ENCODE measurements at places on chromosomes 12 and 14.

GRCh38 chr12:25979059-25979458 is 20.6 kb downstream of the RASSF8 start:
- DNase-seq, result no peak

- DNase-seq, result no peak
Observed at GRCh38 chr12:92464911-92465310, 237.9 kb upstream of the PLEKHG7 start.

GRCh38 chr14:76708028-76708427 is 53.2 kb upstream of the VASH1 start:
- no peak for DNase-seq

DNA sequence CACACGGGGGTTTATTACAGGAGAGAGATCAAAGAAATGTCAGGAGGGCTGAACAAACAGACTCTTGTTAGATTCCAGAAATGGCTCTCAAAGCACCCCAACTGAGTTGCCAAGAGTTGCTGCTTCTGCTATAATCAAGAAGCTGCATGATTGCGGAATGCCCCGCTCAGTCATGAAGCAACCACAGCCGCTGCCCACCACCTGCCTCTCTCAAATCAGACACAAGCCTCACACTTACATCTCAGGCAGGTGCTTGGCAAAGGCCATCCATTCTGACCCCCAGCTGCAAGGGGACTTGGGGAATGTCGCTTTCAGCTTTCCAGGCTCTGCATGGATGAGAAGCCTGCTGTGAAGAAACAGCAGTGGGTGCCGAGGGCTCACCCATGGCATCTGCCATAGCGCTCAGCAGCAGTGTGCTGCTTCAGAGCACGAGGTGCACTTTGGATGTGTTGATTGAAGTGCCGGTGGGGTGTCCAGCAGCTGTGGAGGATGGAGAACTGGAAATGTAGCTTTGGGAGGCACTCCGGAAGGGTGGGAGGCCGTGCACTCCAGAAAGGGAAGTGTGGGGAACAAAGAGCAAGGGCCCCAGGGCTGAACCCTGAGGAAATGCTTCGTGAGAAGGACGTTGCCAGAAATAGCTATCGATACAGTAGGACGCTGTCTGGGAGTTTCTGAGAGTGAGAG is 37.7 kb downstream of the LRRC74A start:
- DNase-seq, result peak; percentile 17

- peak; percentile 25 for DNase-seq
Observed at GRCh38 chr12:57845478-57846284, 848 bp downstream of the CTDSP2 start.

DNA sequence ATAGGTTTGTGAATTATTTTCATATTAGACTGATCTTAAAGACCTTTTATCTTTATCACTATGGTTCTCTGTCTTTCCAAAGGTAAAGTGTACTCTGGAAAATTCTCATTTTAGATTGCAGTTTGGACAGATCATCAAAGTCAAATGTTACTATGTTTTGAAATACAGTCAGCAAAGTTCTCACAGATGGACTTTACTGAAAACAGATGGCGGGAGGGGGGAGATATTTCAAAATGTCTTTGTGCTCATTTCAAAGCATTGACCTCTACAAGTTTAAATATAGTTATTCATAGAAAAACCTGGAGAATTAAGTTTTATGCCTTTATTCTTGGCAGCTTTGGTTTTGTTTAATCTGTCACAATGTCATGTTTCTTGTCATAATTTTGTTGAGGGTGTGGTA is 51.8 kb upstream of the LRTM2 start:
- peak; percentile 68 for DNase-seq

- DNase-seq, result no peak
Observed at GRCh38 chr12:21797539-21797938, 23.0 kb upstream of the KCNJ8 start.

DNA sequence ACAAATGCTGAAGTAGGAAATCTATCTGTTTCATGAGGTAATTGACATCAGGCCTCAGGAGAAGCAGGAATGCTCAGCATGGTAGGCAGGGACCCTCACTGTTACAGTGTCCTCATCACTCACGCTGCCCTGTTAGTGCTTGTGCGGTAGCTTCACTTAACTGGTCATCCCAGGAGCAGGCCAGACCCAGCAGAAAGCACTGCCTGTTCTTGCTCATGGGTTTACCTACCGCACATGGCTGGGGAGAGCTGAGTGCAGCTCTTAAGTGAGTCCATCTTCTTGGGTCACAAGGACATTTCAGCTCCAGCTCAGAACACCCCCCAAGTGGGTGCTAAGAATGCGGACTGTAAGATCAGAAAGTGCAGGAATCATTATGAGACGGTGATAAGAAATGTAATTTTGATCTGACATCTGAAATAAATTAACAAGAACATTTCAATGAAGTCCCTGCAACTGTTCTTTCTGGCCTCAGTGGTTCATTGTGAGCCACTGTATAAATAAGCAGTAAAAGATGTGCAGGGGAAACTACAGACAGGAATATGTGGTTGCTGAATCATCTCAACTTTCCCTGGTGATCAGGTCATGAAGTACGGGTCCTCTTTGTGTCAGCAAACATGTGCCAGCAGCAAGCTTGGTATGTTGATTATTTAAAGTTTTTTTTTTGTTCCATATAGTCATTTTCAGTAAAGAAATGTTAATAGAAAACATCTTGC is 757.7 kb upstream of the TMEM132C start:
- no peak for DNase-seq

DNA sequence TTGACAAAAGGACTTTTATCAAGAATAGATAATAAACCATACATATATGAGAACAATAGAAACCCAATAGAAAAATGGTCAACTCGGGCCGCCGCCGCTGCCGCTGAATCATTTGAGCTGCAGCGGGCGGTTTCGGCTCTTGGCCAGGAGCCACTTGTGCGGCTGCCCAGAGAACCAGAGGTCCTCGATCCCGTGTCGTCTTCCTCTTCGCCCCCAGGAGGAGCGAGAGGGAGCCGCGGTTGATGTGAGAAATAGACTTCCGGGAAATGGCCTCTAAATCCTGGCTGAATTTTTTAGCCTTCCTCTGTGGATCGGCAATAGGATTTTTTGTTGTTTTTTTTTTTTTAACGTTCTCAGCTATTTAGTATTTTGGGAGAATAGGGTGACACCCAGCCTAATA is 44.8 kb downstream of the CPSF6 start:
- peak; percentile 10 for DNase-seq

- no peak for DNase-seq
Observed at GRCh38 chr12:38162013-38162412, 154.6 kb upstream of the ALG10B start.

GRCh38 chr14:92783813-92784431 is 10.2 kb upstream of the GOLGA5 start:
- DNase-seq, result peak; percentile 19

- DNase-seq, result no peak
Observed at GRCh38 chr12:608921-609320, 54.3 kb downstream of the NINJ2 start.

DNA sequence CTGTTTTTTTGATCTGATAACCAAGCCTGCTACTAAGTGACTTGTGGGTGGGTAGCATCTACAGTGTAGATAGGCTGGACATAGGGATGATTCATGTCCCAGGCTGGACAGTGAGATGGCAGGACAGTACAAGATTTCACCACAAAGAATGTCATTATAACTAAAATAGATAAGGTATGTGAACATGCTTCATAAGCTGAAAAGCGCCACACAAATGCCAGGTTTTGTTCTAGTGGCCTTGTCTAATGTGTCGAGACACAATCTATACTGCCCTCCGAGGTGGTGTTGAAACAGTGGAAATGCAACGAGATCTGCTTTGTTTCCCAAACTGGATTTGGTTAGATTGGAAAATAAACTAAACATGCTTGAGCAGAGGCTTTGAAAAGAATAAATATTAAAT is 4.4 kb downstream of the LGALS3 start:
- DNase-seq, result no peak

DNA sequence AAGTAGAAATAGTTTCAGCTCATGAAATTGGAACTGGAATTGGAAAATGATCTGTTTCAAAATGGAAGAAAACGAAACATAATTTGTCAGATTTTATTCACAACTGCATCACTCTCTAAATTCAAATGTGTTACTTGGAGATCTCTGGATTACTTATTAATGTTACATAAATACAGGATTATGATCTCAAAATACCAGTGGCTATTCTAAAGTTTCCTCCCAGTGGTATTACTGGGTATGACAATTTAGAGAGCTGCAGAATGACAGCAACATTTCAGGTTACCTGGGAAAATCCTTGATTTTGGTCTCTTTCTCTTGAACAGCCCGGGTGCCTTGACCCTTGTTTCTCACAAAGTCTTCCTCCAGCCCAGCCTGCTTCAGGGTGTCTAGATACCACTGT is 14.2 kb downstream of the FAM161B start:
- peak; percentile 4 for DNase-seq

- no peak for DNase-seq
Observed at GRCh38 chr12:124994437-124994975, 1.1 kb downstream of the BRI3BP start.

- DNase-seq, result no peak
Observed at GRCh38 chr12:65595016-65595560, 229.2 kb upstream of the HMGA2 start.

DNA sequence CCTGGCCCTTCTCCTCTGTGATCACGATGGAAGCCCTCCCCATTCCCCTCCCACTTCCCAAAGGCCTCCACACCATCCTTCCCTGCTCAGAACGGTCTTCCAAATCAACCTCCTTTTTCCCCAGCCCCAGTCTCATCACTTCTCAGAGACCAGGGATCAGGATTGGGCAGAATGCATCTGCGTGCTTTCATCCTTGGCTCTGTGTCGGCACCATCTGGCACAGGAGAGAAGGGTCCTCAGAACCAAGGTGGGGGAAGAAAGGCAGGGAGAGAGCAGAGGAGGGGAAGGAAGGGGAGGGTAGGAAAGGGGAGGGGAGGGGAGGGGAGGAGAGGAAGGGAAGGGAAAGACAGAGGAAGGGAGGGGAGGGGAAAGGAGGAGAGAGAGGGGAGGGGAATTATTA is 52.4 kb upstream of the FICD start:
- peak; percentile 54 for DNase-seq

DNA sequence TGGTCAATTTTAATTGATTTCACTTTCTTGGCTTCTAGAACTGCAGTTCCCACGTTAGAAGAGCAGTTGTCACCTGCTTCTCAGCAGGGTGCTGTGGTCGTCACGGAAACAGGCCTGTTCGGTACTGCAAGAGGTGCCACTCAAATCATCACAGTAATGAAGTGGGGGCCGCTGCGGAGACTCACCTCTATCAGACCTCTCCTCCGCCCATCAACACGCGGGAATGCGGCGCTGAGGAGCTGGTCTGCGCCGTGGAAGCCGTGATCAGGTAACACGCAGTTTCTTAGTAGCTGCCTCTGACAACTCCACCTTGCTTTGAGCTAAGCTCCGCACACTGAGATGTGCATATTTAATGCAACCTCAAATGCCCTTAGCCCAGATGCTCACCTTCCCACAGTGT is 107.2 kb downstream of the UNC79 start:
- no peak for DNase-seq

DNA sequence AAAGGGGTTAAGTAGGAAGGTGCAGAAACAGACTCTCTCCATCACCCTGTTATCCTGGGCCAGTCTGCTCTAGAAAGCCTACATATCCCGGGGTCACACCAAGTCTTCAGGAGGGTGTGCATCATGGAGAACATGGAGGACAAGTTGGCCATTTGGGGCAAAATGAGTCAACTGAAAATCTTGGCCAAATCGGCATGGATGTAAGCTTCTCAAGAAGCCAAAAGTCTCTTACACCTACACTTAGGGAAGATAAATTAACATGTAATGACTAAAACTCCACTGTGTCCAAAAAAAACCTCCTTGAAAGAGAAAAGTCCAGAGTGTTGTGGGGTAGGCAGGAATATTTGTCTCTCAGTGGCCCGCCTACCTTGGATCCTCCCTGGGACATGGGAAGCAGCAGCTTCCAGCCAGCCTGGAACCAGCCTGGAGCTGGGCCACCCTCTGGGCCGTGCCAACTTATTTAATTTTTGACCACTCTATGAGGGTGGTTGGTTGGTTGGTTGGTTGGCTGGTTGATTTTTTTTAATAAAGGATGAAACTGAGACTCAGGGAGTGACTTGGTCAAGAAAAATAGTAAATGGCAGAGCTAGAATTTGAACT is 17.9 kb upstream of the TC2N start:
- no peak for DNase-seq

DNA sequence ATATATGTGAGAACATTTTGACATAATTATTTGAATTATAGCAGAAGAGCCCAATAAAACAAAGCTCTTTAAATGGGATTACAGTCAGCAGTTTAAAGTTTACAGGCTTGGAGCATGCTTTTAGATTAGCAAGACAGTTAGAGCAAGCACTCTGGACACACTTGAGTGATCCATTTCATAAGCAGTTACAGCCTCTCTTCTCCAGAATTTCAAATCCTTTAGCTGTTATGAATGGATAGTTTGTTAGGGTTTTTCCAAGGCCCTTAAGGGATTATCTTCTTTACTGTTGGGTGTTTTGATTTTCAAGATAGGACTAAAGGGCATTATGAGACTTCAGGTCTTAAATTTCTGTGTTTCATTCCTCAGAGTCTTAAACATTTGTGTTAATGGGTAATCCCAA is 36.3 kb downstream of the BEST3 start:
- no peak for DNase-seq

DNA sequence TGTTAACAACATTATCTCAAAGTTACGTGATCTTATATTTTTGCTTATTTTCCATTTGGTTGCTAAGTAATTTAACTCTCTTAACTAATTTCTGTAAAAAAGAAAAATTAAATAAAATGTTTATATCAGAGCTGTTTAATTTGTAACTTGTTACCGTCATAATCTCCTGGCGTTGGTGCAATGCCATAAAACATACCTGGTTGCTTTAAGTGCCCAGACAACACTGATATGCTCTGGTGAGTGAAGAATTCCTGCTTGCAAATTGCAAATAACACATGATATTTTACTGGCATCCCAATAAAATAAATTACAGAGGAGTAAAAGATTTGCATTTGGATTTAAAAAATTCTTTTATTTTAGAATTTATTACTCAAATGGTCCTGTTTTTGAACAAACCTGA is 640.1 kb upstream of the MIS18BP1 start:
- no peak for DNase-seq
